ENCODE measurements at places on chromosomes 2 and 18.

DNA sequence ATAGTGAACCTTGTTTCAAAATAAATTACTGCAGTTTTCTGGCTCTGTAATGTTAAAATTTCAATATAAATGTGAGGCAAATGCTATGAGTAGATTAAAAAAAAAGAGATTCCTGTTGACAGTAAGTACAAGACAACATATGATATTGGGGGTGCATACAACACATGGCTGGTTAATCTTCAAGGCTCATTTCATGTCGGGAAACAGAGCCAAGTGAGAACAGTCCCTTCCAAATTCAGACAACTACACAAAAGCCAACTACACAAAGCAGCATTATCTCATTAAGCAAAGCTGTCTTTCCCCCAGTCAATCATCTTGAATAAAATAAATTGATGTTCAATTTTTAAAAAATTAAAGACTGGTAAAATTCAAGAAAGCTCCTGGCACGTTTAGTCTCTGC is 549.2 kb downstream of the CCDC85A start:
- DNase-seq = no peak

GRCh38 chr2:121085801-121086200 is 199.2 kb downstream of the TFCP2L1 start:
- DNase-seq = no peak

GRCh38 chr2:60523963-60524362 is 29.5 kb downstream of the BCL11A start:
- no peak for DNase-seq

DNA sequence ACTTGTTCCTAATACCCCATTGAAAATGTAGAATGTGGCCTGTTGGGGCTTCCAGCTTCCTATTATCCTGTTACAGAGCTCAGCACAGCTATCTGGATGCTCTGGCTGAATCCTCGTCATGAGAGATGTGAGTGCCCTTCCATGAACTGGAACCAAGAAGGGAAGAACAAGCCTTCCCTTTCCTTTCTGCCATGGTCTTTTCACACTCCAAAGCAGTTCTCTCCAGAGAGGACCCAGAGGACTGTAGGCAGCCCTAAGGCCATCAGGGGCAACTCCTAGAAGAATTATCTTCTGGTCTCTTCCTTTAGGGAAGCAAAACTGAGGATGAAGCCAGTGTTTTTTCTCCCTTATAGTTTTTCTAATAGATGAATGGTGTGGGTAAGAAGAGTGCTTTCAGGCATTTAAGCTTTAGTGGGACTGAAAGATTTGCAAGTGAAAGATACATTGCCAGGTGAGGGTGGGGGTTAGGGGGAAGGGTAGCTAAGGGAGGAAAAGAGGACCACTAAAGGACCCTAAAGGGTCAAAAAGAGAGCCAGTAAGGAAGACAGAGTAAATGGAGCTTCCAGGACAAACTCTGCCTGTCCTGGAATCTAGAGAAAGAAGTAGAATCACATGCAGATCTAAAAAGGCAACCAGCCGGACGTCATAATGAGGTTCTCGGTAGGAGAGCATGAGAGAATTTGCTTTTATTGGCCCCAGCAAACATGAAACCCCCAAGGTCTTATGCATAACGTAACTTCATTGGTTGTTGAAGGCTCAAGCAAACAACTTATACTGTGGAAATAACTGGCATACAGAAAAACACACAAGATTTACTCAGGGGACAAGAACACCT is 12.4 kb upstream of the XPO1 start:
- DNase-seq = no peak

Measured in stimulated activated CD4-positive, alpha-beta T cell treated with anti-CD3 and anti-CD28 coated beads, Interleukin-15, amount 100 ng/mL, for 1 hour (primary cell).